T follicular helper cell (primary cell): ENCODE measurements at places on chromosomes 6 and 20.

DNA sequence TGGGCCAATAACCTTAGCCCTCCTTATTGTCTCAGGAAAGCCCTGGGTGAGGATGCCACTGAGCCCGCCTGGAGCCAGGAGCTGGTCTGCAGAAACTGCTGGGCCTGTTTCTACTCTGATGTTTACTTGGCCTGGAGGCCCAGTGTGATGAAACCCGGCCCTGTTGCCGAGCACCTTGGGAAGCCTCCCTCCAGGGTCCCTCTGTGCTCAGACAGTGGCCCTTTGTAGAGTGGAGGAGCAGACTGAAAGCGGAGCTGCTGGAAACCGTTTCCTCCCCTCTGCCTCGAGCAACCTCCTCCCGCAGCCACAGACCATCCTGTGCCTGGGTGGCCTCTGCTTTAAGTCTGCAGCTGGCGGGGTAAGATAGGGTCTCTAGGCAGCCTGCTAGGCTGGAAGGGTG, 84.1 kb upstream of the EPB41L1 start:
- no peak for DNase-seq

GRCh38 chr6:97775012-97775411, 492.0 kb upstream of the MMS22L start:
- no peak for DNase-seq

DNA sequence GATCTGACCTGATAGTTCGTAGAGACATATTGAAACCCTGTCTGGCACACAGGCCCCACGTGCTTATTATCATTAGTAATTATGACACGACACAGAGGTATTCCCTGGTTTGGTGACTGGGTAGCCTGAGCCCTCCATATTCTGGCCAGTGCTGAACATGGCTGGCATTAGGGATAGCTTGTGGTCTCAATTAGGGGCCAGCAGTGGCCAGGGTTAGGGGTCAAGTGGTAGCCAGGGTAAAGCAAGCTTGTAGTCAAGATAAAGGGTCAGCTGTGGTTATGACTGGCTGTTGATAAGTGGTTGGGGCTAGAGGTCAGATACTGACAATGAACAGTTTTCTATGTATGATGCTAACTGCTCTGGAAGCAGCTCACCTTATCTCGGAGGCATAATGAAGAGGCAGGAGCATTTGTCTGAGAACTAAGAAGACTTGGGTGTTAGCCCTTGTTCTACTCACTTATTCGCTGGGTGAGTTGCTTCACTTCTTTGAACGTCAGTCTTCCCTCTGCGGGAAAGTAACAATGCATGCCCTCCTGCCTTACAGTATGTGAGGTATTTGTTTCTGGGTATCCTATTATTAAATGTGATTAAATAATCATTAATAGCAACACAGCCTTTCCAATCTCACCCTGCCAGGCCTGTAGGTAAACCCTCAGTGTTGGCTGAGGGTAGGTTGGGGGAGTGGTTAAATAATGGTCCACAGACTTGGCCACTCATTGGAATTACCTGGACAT, 66.7 kb downstream of the VEGFA start:
- no peak for DNase-seq

- DNase-seq = no peak
Observed at GRCh38 chr6:140867336-140867735, 1265.4 kb upstream of the GJE1 start.

DNA sequence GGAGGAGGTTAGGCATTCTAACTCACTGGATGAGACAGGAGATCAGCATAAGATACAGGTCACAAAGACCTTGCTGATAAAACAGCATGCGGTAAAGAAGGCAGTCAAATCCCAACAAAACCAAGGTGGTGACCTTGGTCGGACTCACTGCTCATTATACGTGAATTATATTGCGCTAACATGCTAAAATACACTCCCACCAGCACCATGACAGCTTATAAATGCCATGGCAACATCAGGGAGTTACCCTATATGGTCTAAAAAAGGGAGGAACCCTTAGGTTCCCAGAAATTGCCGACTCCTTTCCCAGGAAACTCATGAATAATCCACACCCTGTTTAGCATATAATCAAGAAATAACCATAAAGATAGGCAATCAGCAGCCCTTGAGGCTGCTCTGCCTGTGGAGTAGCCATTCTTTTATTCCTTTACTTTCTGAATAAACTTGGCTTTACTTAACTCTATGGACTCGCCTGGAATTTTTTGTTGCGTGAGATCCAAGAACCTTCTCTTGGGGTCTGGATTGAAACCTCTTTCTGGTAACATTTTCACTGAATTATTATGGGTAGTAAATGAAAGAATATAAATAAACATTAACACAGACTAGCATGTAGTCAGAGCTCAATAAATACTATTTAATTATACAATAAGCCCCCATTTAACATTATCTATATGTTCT, 3.0 kb upstream of the LAMA4 start:
- no peak for DNase-seq

GRCh38 chr6:117906958-117907600, at the start of gene SLC35F1:
Gene SLC35F1 (plus strand): TSS chr6:117907264.
- DNase-seq = no peak

GRCh38 chr6:140970485-140970884, 1162.2 kb upstream of the GJE1 start:
- no peak for DNase-seq

DNA sequence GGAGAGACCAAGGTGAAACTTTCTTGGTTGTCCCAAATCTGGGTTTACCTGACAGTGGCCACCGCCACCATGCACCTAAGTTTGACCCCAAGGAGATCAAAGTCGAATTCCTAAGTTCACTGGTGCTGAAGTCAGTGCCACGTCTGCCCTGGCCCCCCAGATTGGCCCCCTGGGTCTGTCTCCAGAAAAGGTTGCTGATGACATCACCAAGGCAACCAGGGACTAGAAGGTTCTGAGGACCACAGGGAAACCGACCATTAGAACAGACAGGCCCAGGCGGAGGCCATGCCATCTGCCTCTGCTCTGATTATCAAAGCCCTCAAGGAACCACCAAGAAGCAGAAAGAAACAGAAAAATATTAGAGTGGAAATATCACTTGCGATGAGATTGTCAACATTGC, 91.2 kb downstream of the DLL1 start:
- no peak for DNase-seq

DNA sequence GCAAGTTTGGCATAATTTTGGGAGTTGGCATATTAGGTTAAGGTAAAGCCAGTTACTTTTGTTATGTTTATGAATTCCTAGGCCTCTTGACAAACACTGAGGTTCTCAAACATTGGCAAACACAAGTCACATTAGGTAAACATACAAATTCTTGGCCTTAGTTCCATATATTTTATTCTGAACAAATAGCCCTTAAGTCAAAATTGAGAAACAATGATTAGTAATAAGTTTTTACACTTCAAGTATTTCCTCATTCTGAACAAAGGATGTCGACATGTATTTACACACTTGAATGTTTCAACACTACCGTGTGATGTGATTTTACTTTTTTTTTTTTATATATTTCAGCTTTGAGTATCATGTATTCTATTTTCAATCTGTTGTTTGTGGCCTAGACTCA, 3.8 kb upstream of the ECHDC1 start:
- no peak for DNase-seq

GRCh38 chr6:35731414-35731735, 5.5 kb upstream of the ARMC12 start:
- DNase-seq = peak; percentile 90

DNA sequence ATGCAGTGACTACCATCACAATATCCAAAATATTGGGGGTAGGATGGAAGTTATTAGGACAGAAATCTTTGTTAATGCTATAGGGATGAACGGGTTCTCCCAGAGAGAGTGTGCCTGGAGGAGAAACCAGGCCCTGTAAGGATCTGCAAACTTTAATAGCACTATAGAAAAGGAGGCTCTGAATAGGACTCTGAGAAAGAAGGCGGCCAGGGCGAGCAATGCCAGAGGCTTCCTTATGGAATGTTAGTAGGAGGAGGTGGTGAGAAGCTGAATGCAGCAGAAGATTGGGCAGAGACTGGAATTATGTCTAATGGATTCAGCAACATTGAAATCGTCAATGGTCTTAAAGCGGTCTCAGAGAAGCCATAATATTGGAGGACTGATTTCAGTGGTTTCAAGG, 84.6 kb upstream of the SYNDIG1 start:
- no peak for DNase-seq

GRCh38 chr6:30722280-30723112, 2.3 kb downstream of the TUBB start:
- DNase-seq = peak; percentile 76

- no peak for DNase-seq
Observed at GRCh38 chr6:167770291-167770955, 56.3 kb upstream of the AFDN start.

DNA sequence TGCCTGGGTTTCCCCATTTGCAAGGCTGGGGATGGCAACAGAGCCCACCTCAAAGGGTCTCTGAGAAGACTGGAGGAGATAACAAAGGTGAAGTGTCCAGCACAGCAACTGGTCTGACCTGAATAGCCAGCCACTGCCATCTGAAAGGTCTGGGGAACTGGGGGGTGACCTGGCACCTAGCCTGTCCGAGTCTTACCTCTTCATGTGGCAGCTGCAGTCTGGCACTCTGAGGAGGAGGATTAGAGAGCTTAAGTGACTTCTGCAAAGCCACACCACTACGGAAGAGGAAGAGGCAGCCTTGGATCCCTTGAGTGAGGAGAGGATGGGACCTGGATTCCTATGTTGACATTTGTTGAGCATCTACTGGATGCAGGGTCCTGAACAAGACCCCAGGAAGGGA, 22.2 kb downstream of the C20orf203 start:
- DNase-seq = no peak

DNA sequence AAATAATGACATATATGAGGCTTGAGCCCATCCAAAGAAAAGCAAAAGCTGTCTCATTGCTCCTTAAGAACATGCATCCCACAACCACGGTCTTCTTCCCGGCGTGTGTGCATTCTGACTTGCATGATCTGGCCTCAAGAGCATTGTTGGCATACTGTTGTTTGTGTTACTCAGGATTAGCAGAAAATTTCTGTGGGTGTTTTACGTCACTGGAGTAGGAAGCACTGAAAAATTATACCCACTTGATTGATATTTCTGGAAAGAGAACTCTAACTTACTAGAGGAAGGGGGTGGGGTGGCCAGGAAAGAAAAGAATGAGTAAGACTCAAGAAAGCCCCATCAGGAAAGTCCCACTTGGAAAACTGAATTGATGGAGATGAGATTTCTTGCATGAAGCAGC, 326.2 kb upstream of the PRDM1 start:
- no peak for DNase-seq

- no peak for DNase-seq
Observed at GRCh38 chr6:42279966-42280629, 62.4 kb upstream of the MRPS10 start.

DNA sequence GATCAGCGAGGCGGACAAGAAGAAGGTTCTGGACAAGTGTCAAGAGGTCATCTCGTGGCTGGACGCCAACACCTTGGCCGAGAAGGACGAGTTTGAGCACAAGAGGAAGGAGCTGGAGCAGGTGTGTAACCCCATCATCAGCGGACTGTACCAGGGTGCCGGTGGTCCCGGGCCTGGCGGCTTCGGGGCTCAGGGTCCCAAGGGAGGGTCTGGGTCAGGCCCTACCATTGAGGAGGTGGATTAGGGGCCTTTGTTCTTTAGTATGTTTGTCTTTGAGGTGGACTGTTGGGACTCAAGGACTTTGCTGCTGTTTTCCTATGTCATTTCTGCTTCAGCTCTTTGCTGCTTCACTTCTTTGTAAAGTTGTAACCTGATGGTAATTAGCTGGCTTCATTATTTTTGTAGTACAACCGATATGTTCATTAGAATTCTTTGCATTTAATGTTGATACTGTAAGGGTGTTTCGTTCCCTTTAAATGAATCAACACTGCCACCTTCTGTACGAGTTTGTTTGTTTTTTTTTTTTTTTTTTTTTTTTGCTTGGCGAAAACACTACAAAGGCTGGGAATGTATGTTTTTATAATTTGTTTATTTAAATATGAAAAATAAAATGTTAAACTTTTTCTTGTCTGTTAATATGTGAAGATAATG, 2.2 kb downstream of the HSPA1B start:
- no peak for DNase-seq

- no peak for DNase-seq
Observed at GRCh38 chr20:46670585-46671584, 18.4 kb downstream of the TP53RK start.

DNA sequence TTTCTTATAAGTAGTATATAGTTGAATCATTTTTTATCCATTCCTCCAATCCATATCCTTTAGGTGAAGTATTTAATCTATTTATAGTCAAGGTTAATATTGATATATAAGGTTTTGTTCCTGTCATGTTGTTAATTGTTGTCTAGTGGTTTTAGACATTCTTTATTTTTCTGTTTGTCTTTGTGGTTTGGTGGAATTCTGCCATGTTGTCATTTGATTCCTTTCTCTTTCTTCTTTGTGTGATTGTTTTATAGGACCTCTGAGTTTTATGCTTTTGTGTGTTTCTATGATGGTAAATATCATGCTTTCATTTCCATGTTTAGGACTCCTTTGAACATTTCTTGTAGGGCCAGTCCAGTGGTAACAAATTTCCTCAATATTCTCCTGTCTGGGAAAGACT, 450.3 kb upstream of the BTBD3 start:
- no peak for DNase-seq

GRCh38 chr6:79246891-79247290, 12.4 kb upstream of the HMGN3 start:
- DNase-seq = no peak

GRCh38 chr6:26478100-26478984, 20.6 kb downstream of the BTN2A1 start:
- no peak for DNase-seq

DNA sequence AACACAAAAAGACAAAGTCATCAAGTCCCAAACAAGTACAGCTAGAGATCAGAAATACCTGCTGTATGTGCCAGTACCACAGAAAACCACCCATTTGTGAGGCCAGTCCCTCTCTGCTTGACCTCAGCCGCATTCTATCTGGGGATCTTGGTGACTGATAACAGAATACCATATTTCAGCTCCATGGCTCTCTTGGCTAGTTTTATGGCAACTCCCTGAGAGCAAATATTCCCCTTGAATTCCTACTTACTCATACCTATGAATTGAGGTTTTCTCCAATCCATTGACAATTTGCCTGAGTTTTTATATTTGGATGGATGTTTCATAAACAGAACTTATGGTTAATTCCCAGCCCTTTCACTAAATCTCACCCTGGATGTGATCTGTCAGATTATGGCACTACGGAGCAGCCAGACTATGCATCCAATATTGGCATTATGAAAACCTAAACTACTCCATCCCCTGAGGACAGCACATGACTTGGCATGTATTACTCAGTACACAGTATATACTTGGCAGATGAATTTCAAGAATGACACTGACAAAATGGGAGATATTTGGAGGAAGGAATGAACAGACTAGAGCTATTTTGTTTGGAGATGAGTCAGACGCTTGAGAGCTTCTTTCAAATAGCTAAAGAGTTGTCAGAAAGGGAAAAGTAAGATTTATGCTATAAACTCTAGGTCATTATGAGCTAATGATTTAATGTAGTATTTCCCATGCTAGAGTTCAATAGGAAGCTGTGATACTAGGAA, 95.7 kb downstream of the PRDM1 start:
- DNase-seq = no peak
